HS-27A (cell line): ENCODE measurements at places on chromosomes 6 and 20.

- no peak for DNase-seq
Observed at GRCh38 chr6:46704562-46704961, 16.9 kb downstream of the TDRD6 start.

GRCh38 chr6:53828215-53828614 is 33.4 kb downstream of the LRRC1 start:
- no peak for DNase-seq

DNA sequence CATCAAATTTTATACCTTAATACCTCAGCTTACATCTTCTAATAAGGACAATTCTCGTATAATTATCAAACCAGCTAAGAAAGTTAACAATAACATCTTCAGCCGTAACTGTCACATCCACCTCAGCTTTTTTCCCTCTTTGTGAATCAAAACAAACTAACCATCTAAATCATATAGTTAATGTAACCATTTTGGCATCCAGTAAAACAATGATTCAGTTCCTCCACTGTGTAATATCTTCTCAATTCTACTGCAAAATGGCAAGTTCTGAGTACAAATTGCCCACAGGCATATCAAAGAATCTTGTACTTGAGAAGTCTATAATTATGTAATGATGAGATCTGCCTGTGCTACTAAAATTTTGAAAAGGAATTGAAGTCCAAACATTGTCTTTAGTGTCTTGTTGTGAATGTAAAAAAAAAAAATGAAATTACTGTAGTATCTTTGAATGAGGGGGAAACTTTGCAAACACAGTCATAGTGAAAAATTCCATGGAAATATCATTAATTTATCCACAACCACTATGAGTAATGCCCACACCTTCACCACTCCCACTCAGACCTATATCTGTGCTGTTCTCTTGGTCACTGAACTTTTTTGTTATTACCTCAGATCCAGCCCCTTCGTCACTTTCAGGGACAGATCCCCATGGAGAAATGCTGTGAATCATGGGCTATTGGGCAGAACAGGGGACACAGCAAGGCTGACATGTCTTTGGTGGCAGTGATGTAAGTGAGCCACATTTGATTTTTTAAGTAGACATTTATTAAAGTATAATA is 178.6 kb upstream of the RAB32 start:
- DNase-seq = no peak

- no peak for DNase-seq
Observed at GRCh38 chr6:53536561-53536960, 8.3 kb downstream of the GCLC start.

DNA sequence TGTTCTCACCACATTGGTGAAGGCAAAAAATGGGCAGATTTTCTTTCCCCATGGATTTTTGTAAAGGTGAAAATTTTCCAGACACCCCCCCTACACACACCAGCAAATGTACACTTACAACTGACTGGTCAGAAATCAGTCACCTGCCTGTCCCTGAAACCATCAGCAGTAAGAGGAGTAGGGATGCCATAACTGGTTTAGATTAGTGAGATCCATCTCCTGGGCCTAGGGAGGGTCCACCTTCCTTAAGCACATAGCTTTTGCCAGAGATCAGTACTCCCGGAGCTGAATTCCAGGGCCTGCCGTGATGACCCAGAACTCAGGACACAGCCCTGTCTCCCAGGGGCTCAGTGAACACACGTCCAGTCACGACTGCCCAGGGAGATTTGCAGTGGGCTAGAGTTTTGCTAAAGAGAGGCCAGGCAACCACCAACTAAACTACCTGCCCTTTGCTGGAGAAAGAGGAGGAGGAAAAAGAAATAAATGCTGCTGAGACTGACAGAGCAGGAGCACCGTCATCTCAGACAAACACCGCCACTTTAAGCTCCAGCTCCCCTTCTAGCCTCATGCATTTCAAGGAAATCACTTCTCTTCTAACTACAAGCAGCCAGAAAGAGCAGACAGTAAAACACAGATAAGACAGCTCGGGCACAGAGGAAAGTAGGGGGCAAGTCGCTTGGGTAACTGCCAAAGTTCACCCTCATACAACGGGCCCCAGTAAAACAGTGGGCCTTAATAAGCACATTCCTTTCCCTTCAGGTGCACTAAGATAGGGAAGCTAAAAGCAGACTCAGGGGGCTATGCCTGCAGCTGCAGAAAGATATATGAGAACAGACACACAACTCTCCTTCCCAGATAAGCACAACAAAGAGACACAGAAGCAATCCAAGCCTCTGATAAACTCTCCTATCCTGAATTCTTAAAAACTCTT is 82.6 kb upstream of the SPTLC3 start:
- DNase-seq = no peak

GRCh38 chr6:160583794-160584193 is 80.3 kb downstream of the LPA start:
- no peak for DNase-seq

DNA sequence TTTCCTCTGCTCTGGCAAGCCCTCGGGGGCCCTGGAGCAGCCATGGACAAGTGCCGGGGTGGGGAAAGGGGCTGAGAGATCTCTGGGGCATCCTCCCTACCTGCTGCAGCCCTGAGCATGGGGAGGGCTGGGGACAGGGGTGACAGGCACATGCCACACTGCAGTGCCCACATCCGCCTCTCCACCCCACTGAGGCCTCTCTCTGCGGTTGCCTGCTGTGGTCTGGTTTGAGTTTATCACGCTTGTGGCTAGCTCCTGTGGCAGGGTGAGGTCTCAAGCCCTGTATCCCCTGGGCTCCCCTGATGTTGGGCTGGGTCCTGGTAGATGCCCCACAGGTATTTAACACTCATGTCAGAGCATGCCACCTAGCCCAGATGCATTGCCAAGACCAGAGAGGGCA is 52.9 kb upstream of the MLN start:
- DNase-seq = no peak

DNA sequence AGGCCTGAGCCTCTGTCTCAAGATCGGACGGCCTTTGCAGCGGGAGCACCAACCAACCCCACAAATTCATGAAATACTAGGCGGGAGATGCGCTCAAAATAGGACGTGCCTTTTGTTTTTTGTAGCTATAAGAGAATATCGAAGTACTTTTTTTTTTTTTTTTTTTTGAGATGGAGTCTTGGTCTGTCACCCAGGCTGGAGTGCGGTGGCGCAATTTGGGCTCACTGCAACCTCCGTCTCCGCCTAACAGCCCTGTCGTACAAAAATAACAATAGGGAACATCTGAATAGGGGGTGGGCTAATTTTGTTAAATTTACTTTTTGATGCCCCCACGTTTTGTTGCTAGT is 5.9 kb upstream of the TUBB2A start:
- DNase-seq = no peak

GRCh38 chr6:14584450-14584849 is 466.9 kb downstream of the CD83 start:
- DNase-seq = no peak

- no peak for DNase-seq
Observed at GRCh38 chr6:74632196-74632875, 573.5 kb downstream of the COL12A1 start.

GRCh38 chr6:72672906-72673305 is 51.0 kb downstream of the KCNQ5 start:
- no peak for DNase-seq

DNA sequence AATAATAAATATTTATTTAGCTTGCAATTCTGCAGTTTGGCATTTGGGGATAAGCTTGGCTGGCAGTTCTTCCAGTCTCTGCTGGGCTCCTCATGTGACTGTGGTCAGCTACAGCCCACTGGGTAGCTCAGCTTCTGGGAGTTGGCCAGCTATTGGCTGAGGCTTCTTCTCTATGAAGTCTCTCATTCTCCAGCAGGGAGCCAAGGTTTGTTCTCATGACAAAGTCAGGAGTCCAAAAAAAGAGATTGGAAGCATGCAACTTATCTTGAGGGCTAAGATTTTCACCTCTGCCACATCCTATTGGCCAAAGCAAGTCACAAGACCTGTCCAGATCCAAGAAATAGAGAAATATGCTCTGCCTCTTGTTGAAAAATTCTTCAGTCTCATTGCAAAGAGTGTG is 94.6 kb downstream of the SNAP25 start:
- no peak for DNase-seq

DNA sequence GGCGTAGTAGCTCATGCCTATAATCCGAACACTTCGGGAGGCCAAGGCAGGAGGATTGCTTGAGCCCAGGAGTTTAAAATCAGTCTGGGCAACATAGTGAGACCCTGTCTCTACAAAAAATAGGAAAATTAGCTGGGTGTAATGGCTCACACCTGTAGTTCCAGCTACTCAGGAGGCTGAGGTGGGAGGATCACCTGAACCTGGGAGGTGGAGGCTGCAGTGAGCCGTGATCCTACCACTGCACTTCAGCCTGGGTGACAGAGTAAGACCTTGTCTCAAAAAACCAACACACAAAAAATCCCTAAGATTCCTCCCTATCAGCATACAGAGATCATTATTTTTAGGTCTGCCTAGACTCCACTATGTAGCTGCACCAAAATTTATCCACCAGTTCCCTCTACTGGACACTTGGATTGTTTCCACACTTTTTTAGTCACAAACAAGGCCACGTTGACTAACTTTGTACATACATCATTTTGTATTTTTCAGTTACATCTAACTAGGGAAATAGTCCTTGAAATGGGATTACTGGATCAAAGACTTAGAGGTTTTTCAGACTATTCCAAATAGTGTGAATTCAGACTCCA is 3.6 kb upstream of the PHF1 start:
- DNase-seq = no peak

GRCh38 chr20:11008444-11009033 is 334.7 kb upstream of the JAG1 start:
- no peak for DNase-seq

- DNase-seq = no peak
Observed at GRCh38 chr20:57114290-57115005, 152.0 kb downstream of the BMP7 start.

DNA sequence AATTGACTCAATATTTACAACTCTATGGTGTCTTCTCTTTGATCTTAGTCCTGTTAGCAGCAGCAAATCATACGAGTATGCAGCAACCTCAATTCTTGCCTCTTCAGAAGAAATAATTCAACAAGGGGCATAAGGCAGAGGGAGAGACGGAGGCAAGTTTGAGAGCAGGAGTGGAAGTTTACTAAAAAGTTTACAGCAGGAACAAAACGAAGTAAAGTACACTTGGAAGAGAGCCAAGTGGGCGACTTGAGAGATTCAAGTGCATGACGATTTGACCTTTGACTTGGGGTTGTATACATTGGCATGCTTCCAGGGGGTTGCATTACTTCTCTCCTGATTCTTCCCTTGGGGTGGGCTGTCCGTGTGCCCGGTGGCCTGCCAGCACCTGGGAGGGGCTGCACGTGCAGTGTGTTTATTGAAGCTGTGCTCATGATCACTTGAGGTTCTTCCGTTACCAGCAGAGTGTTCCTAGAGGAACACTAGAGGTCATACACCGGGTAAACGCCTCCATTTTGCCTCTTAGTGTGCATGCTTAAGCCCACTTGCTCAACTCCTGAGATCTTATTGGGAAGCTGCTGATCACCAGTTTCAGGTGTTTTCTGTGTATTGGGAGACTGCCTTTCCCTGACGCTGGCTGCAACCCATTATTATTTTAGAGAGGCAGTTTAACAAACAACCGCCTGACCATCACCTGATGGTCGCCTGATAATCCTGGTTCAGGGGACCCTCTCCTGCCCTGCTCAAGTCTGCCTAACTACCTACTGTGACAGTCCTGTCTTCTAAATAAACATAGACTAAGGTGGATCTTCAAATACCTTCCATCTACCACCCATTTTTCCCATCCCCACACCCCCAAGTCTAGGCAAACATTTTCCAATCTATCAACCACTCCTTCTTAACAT is 172.4 kb upstream of the MYLIP start:
- DNase-seq = no peak

DNA sequence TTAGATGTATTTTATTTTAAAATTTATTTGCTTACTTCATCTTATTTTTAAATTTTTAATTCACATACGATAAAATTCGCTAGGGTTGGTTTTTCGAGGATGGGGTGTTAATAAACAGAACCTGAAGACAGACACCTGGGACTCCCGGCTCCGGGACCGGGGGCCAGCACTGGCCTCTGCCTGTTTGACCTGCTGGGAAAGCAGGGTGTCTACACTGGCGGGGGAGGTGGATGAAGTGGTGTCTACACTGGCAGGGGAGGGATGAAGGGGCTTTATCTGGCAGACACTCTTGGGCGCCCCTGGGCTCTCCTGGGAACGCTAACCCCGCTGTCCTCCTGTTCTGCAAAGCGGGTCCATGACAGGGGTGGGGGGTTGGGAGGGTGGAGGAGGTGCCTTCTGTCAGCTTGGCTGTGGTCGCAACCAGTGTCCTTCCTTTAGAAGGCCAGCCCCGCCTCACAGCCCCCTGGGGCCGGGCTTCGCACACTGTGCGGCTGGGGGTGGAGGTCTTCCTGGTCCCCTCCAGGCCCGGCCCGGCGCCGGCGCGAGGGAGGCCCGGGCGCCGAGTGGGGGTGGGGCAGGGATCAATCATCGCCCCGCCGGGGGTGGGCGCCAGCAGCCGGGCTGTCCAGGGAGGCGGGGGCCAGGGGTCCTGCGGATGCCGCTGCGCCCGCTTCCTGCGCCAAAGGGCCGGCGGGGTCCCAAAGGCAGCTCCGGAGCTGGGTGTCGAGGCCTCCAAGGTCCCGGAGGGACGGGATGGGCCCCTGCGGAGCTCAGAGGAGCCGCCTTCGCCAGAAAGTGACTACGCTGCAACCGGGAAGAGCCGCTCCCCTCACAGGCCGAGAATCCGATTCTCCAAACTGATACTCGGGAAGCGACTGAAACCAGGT is 1.8 kb downstream of the GATA5 start:
- no peak for DNase-seq

DNA sequence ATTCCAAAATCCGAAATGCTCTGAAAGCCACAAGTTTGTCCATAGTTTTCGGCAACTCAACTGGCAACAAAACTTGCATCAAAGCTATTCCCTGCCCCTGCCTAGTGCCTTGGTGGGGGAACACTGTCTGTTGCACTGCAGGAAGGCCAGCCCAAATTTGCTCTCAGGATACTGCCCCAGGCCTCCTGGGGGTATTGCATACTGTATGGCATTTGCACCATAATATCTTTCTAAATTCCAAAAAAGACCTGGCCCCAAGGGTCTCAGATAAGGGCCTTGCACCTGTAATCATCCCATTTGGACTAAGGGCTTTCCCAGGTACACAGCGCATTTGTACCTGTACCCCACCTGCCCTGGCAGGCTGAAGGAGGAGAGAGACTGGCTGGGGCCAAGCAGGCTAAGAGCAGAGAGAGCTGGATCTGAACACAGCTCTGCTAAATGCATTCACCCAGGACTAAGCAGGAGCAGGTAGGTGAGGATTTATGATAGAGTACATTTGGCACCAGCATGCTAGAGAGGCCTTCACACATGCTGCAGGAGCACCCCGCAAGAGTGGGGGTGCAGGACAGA is 4.0 kb upstream of the GRM4 start:
- DNase-seq = no peak

DNA sequence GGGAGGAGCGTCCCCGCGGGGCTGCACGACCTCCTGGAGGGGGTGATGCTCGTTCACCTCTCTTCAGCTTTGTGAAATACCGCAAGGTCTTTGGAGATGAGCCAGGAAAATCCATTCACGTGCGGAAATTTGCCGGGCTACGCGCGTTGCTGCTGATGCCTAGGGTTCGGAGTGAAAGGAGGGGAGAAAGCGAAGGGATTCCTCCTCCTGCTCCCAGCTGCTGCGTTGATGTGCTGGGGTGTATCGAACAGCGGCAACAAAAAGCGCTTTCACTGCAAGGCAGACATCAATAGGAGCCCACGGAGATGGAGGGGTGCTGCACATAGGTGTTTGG is 391 bp upstream of the B3GAT2 start:
- no peak for DNase-seq
